Midbrain (tissue), 1 donor: ENCODE measurements at places on chromosomes 12 and 14.

GRCh38 chr12:57899010-57899662 is 42.2 kb upstream of the ATP23 start:
- peak; percentile 10 for DNase-seq

- no peak for DNase-seq
Measured at GRCh38 chr14:35407306-35407630, 2.7 kb upstream of the NFKBIA start.

- no peak for DNase-seq
Measured at GRCh38 chr12:111741235-111741812, 25.4 kb upstream of the ALDH2 start.

DNA sequence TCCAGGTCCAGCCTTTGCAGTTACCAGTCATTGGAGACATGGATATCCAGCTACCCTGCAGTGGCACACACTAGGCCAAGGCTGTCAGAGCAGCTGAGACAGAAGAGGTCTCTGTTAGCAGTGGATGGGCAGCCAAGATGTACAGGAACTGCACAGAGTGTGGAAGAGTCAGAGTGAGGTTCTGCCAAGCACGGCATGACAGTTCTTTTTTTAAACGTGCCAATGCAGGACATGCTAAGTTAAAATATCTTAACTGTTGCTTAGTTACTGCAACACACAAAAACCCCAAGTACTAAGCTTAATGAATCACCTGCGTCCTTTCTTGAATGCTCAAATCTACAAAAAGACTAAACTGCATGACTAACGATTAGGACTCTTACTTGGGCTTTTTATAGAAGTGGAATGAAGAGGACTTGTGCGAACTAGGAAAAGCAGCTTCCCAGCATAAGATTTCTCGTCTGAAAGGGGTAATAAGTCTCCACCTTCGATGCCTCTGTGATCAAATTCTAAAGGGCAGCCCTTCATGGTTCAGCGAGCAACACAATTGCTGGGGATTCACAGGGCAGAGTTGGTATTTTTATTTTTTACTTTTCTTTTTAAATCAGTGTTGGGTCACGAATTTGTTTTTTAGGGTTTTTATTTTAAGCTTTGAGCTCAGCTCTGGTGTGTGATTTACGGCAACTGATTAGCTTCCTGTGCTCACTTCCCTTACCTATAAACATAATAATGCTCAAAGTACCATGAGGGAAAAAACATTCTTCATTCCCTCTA is 20.6 kb downstream of the MAPK1IP1L start:
- DNase-seq = peak; percentile 57

- DNase-seq = no peak
Measured at GRCh38 chr12:64649487-64649886, 39.2 kb downstream of the RASSF3 start.

GRCh38 chr12:121723200-121723599 is 10.6 kb downstream of the TMEM120B start:
- no peak for DNase-seq

DNA sequence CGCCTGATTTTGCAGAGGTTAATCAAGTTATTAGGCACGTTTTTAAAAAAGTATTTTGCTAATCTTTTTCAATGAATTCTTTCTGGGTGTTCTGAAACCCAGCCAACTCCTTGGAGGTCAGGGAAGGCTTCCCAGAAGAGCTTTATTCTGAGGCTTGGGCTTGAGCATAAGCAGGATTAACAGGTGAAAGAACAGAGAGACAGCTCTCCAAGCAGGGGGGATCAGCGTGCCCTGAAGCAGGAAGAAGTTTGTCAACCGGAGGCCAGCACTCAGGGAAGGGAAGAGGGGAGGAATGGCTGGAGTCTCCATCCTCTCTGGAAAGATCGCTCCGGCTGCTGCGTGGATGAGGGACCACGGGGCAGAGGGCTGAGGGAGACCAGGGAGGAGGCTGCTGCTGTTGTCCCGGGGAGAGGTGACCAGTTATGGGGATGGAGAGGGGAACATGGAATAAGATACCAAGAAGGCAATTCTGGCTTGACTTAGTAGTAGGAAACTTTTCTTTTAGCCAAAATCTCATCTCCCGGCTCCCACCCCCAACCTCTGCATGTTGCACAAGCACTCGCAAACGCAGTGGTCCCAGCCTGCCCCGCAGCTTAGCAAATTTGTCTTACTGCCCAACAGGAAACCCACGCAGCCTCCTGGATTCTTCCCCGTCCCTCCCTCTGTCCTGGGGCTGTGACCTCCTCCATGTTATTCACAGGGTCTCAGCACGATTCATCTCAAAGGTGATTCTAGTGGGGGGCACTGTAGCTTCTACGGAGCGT is 1.1 kb upstream of the SSH1 start:
- DNase-seq = peak; percentile 68

DNA sequence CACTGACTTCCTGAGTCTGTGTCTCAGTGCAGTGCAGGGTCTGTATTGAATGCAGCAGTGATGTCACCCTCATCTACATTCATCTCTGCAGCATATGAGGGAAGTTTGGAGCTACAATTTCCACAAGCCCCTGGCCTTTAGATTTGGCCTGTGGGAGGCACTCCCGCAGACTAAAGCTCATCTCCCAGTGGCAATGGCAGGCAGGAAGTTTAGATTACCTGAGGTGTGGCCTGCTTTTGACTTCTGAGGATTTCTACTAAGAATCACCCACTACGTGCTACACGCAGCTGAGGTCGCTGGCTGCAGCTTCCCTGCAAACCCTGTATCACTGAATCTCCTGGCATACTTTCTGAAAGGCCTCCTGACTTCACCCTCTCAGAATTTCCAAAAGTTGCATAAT is 202.2 kb upstream of the PRKD1 start:
- DNase-seq = no peak

- no peak for DNase-seq
Measured at GRCh38 chr12:28456934-28457710, 266.9 kb downstream of the CCDC91 start.

DNA sequence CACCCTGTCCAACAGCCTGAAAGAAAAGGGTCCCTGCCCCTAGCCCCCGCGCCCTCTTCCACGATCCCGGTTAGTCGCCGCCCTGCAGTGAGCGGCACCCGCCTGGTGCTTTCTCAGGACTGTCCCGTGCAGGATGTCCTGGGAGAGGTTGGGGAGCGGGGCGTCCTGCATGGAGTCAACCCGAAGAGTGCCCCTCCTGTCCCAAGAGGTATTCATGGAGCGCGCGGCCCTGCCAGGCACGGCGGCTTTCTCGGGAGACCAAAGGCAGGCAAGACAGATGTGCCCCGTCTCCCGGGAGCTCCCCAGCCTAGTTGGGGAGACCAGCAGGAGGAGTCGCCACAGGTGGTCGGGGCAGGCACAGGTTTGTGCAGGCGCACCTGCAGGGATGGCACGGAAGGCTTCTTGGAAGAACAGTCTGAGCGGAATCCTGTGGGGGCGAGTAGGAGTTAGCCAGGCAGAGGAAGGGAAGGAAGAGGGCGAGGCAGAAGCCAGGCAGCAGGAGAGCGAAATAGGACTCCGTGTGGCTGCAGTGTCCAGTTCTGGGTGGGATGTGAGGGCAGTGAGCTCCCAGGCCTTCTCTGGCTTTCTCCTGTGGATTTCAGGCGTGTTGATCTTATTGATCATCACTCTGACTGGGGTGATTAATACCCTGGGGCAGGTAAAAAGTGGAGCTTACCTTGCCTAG is 723 bp downstream of the SIVA1 start:
- no peak for DNase-seq

DNA sequence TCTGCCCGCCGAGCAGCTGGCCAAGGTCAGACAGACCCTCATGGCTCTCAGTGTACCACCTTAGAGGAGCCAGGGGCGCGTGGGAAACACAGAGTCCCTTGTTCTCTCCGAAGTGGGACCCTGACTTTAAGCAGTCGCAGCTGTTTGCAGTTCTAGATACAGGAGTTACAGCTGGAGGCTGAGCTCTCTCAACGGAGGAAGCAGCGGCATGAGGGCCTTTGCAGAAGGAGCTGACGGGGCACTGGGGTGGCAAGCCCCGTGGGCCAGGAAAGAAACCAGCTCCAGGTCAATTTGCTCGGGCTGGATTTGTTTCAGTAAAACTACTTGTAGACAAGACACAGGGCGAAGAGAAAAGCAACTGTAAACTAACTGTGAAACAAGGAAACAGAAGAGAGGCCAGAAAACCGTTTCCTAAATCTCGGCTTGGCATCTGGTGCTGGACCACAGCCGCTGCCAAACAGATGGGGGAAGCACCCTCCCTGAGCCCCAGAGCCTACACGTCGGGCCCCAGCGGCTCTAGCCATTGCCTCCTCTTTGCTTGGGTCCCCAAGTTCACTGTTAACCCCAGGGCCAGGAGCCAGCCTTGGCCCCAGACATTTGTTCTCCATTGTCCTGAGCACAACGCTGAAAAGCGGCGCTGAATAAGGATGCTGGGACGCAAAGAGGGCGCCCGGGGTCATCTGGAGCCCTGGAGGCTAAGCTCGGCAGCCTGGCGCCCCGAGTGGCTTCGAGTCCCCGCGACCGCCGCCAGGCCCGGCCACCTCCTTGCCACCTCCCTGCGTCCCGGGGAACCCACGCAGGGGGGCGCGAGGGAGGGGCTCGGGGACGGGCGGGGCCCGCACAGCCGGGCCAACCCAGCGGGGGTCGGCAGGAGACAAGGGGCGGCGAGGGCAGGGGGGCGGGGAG is 914 bp upstream of the PACS2 start:
- peak; percentile 48 for DNase-seq

GRCh38 chr14:79483477-79484388 is 727.6 kb downstream of the DIO2 start:
- no peak for DNase-seq

DNA sequence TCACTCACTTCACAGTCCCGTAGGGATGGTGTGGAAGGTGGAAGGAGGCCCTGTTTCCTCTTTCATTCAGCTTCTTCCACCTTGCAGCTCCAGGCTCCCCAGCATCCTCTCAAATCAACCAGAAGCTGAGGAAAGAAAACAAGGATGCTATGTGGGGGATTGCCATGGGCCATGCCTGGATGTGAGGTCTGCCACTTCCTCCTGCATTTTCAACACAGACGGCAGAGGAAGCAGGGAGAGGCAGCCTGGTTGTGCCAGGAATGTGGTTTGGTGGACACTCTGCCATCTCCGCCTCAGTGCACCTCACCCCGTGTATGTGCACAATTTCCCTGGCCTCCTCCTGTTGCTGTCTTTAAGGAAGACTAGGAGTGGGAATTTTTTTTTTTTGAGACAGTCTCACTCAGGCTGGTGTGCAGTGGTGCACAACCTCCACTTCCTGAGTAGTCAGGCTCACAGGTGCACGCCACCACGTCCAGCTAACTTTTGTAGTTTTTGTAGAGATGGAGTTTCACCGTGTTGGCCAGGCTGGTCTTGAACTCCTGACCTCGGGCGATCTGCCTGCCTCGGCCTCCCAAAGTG is 99.2 kb downstream of the SLC15A4 start:
- DNase-seq = no peak

DNA sequence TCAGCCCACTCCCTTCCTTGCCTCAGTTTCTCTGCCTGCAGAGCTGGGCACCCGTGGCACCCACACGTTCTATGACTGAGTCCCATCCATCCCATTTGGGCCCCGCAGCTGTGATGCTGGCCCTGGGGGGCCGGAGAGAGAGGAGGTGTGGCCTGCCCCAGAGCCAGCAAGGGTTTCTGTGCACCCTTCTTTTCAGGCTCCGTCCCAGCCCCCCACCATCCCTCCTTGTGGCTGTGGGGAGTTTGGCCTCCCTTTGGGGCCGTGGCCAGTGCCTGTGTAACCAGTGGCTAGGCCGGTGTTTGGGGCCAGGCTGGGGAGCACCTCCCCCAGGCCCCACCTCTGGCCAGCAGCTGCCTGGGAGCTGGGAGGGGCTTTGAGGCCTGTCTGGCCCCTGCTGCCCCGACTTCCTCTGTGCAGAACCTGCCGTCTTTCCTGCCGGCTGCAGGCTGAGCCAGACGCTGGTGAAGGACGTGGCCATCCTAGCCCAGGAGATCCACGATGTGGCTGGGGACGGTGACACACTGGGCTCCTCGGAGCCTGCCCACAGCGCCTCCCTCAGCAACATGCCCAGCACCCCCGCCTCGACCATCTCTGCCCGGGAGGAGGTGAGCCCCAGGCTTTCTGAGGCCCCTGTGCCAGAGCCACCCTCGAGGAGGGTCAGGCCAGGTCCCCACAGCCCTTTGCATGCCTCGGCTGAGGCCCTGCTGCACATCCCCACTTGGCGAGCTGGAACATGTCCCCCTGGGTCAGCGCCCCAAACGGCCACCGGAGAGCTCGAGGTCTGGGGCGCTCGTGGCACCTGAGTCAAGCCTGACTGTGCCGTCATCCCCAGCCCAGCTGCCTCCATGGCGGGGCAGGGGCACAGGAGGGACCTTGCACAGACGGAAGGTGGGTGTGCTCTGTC is 27.7 kb downstream of the CEP170B start:
- DNase-seq = no peak

GRCh38 chr12:26293612-26294011 is 98.2 kb downstream of the SSPN start:
- DNase-seq = no peak

DNA sequence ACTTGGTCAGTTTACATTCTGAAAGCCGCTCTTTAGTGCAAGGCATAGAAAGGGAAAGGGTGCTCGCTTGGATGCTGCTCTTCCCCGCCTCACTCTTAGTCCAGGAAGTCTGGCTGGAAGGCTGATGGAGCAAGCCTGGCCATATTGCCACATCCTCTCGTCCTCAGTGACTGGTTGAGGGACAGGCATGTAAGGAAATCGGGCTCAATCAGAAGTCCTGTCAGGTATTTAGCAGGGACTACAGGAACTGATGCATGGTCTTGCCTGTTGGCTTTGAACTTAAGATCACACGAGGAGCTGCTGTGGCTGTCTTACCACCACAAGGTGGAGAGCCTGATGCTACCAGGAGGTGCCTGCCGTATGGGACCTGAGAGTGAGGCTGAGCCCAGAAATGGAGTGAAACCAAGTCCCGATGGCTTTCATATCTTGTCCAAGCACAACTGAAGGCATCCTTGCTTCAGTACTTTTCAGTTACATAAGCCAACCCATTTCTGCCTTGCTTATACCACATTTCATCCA is 10.7 kb upstream of the C12orf75 start:
- DNase-seq = no peak

DNA sequence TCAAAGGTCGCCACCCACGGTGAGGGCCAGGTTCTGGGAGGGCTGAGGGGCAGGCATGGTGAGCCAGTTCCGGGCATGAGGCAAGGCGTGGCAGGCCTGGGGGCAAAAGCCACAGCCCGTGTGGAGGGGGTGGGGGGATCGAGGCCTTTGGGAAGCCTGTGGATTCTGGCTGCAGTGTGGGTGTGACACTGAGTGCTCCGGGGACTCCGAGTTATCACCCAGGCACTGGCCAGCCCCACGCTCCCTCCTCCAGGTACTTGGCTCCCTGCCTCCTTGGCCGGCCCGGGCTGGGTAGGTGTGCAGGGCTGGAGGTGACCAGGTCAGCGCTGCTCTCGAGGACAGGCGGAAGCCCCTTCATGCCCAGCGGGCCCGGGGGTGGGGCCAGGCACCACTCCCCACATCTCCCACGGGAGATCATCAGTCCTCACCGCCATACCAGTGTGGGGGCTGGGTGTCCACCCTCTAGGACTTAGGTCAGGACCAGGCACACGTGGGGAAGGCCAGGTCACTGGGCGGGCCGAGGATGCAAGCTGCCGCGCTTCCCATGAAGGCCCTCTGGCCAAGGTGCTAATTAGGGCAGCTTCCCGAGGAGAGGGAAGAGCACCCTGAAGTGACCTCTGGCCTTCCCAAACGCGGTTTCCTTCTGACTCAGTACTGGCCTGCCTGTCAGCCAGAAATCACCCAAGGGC is 34.1 kb upstream of the TDRD9 start:
- DNase-seq = no peak

GRCh38 chr14:60125918-60126317 is 34.2 kb downstream of the PCNX4 start:
- no peak for DNase-seq
